Sigmoid colon (tissue), 7 donors: ENCODE measurements at places on chromosomes 13 and 19. TPM values are rescaled to one million over a fixed set of nuclear protein-coding genes. Genes with fewer than 3 reads are reported as not detected.

The PSG11 gene
- not detected for total RNA-seq

The ZNF98 gene
- total RNA-seq, result 1.8 TPM

The LGALS7 gene
- total RNA-seq, result not detected

The CCNA1 gene
- total RNA-seq, result 0.55 TPM

The AMER2 gene
- total RNA-seq, result 2.4 TPM

The ZNF534 gene
- not detected for total RNA-seq

The CACNG7 gene
- not detected for total RNA-seq

The KLK13 gene
- not detected for total RNA-seq

- DNase-seq, result no peak
Observed at GRCh38 chr13:41419206-41419605, 38.1 kb upstream of the RGCC start.

- DNase-seq, result no peak
Observed at GRCh38 chr13:100108913-100109507, 20.1 kb downstream of the PCCA start.

GRCh38 chr13:60453490-60453889, 56.5 kb downstream of the TDRD3 start:
- no peak for DNase-seq

DNA sequence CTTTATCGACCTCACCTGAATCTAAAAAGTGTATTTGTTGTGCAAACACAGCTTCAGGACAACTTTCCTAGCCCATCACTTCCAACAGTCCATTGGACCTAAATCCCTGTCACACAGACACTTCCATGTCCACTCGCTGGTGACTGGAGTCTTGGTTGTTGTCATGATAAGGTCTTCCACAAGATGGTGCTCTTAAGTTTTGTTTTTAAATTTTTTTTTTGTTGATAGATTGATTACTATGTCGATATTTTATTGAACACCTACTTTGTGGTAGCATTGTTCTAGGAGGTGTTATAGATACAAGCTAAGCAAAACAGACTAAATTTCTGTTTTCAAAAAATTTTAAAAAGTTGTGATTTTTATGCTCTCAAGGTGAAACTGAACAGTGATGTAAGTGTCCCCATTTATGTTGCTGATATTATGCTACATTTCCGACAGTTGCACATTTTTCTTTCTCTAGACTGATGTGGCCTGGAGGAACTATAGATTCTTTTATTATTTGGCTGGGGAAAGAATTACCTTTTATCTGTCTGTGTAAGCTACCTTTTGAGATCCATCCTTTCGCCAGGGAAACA, 8.1 kb upstream of the ERICH6B start:
- DNase-seq, result no peak

- no peak for DNase-seq
Observed at GRCh38 chr13:111917086-111917485, 149.9 kb upstream of the SOX1 start.

DNA sequence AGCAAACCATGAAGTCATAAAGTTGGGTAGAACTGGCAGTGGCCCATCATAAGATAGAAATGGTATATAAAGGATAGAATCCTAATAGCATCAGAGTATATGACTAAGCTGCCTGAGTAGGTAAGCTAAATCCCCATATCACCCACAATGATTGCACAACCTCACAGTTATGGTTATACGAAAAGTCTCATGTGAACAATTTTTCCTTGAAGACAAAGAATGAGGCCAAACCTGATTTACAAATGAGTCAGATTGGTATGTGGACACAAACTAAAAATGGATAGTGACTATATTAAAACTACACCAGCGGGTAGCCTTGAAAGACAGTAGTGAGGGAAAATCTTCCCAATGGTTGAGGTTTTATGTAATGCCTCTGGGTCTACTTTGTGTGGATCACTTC, 40.9 kb upstream of the UFM1 start:
- DNase-seq, result no peak

GRCh38 chr13:24882665-24883064, 118.7 kb downstream of the RNF17 start:
- no peak for DNase-seq

- DNase-seq, result no peak
Observed at GRCh38 chr19:45138303-45138751, 22.5 kb downstream of the NKPD1 start.

DNA sequence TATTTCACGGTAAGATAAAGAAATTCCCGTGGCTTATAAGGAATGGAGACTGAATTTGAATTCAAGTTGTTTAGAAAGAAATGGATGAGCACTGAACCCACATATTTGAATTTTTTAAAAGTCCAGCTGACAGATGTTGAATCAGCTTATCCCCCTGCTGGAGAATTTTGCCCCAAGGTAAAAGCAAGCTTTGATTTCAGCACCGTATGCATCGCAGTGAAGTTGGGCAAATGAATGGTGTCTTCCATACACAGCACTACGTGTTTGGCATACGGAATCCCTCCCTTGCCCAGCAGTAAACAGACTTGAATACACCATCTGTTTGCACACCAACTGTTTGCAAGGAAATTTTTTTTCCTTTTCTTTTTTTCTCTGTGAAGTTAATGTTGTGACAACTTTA, 77.5 kb upstream of the PEG3 start:
- DNase-seq, result no peak

GRCh38 chr13:28582892-28583240, 76.1 kb upstream of the POMP start:
- no peak for DNase-seq

- no peak for DNase-seq
Observed at GRCh38 chr19:32858559-32858958, 11.0 kb downstream of the SLC7A9 start.

DNA sequence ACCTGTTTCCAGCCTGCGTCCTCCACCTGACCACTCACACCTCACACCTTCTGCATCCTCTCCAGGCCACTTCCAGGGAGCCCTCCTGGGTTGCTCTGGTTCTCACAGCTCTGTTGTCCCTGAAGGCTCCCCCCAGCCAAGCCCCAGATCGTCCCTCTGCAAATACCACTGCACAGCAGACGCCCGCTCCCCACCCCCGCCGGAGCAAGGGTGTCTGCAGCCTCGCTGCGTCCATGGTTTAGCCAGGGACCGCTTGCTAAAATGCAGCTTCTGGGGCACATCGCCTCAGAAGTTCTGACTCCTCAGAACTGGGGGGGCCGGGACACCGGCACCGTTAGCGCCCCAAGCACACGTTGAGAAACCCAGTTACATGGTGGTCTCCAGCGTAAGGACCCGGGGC, 983 bp downstream of the LINGO3 start:
- DNase-seq, result no peak

DNA sequence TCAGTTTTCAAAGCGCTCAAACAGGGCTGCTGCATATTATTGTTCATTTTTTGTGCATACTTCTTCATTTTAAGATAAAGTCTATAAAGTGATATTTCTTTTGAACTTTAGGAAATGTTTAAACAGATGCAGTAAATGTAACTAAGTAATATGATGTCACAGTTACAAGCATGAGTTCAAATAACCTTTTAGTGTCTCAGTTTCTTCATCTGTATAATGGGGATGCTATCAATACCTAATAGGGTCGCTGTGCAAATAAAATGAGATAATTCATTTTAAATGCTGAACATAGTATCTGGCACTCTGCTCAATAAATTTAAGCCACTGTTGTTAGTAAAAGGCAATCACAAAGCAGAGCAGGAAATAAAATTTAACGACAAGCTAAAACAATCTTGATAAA, 97.5 kb downstream of the UGGT2 start:
- DNase-seq, result no peak

DNA sequence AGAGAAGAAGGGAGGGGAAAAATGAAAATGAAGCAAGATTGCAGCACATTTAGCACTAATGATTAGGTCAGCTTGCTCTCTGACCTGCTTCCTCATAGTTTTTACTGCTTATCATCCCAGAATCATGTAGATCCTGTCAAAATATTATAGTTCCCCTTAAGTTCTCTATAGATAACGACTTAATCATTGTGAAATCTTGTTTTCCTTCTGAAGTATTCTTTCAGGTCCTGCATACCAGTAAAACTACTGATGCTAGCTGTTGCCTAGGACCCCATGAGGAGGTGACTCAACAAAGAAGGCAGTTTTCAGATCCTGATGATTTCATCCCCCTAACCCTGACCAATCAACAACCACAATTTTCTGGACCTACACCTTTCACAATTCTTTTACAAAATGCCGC, 1131.7 kb downstream of the SLITRK5 start:
- no peak for DNase-seq

- DNase-seq, result no peak
Observed at GRCh38 chr13:93284064-93284463, 57.5 kb downstream of the GPC6 start.

GRCh38 chr19:49413348-49413747, 9.9 kb downstream of the PTH2 start:
- DNase-seq, result no peak

GRCh38 chr13:22696433-22696832, 484.3 kb upstream of the SGCG start:
- no peak for DNase-seq

- DNase-seq, result no peak
Observed at GRCh38 chr13:102584434-102584833, 12.4 kb upstream of the TPP2 start.

DNA sequence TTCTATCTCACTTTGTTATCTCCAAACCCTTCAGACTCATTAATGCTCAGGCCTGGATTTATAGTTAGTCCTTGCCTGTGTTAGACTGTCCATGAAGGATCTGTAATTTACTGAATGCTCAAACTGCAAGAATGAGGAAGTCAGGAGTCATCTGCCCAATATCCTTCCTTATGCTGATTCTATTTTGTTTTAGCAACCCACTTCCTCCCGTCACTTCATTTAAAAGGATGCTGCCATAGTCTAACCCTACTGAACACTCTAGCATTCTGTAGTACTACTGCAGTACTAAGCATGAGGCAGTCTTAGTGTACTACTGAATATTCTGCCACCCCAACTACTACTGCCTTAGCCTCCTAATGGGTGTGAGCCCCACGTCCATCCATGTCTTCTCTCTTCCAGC, 1.5 kb downstream of the FCAR start:
- no peak for DNase-seq

DNA sequence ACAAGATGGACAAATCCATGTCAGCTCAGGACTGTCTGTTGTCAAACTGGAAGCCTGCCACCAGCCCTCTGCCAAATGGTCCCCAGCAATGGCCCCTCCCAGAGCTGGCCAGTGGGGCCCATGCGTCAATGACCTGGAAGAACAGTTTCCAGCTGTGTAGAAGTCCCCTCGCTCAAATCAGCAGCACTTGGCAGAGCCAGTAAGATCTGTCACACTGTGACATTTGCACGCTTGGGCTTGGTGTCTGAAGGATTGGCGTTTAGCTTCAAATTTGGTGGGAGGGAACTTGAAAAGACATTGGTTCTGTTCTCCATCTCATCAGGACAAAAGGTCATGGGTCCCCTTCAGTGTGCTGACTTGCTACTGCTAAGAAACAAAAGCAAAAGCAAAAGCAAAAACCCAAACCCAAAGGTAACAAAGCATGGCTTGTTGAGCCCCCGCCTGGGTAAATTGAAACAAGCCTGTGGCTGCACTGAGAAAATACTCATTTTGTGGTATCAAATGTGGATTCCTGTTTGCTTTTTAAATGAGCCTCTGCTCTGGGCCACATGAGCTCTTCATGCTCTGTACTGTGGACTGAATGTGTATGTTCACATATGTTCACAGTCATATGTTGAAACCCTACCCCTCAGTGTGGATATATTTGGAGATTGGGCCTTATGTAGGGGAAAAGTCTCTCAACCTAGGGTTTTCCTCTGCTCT, 253.6 kb upstream of the MAB21L1 start:
- no peak for DNase-seq

- DNase-seq, result no peak
Observed at GRCh38 chr19:56177564-56178243, 1.9 kb downstream of the GALP start.

- no peak for DNase-seq
Observed at GRCh38 chr13:51628059-51628852, 44.0 kb downstream of the WDFY2 start.

DNA sequence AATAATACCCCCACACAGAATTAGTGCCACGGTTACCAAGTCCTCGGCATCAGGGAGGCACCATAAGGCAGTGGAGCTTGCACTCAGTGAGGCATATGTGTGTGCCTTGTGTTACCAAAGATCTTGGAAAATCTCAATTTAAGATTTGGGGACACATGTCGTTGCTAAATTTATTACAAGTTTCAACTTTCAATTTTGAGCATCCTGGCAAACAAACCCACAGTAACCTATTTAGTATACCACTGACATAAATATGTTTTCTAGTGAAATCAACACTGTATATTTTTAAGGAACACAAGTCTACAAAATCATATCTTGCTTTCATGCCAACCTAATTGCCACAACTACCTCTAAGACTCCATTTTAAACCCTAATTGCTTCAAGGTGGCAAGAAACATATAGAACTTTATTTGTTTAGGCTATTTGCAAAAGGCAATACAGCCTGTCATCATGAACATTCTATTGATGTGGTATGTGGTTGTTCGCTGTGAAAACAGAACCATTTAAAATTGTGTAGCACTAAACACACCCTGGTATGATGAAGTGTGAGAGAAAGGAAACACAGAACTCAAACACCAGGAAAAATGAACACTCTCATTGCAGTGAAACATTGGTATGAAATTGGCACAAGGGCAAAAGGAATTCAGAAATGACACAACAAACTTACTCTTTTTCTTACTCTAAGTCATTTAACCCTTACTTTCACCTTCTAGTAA, 531.1 kb downstream of the IRS2 start:
- DNase-seq, result no peak

DNA sequence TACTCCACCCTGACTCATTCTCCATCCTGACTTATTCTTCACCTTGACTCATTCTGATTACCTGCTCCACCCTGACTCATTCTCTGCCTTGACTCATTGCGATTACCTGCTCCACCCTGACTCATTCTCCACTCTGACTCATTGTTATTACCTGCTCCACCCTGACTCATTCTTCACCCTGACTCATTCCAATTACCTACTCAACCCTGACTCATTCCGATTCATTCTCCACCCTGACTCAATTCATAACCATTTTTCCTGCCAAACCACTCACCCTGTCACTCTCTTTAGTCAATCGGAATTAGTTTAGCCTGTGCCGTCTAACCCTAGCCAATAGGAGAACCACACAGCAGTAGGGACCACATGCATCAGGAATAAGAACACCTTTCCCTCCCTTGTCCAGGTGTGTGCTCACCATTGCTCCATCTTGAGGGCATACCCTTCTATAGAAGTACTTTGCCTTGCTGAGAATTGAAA, 1227.4 kb upstream of the PCDH20 start:
- no peak for DNase-seq
